Endothelial cell of umbilical vein (primary cell): ENCODE measurements at places on chromosomes 1 and 21. TPM values are rescaled to one million over a fixed set of nuclear protein-coding genes. Genes with fewer than 3 reads are reported as not detected.

- no peak for DNase-seq
These were observed 58.2 kb downstream of the GADD45A start for GRCh38 chr1:67743072-67743725.

DNA sequence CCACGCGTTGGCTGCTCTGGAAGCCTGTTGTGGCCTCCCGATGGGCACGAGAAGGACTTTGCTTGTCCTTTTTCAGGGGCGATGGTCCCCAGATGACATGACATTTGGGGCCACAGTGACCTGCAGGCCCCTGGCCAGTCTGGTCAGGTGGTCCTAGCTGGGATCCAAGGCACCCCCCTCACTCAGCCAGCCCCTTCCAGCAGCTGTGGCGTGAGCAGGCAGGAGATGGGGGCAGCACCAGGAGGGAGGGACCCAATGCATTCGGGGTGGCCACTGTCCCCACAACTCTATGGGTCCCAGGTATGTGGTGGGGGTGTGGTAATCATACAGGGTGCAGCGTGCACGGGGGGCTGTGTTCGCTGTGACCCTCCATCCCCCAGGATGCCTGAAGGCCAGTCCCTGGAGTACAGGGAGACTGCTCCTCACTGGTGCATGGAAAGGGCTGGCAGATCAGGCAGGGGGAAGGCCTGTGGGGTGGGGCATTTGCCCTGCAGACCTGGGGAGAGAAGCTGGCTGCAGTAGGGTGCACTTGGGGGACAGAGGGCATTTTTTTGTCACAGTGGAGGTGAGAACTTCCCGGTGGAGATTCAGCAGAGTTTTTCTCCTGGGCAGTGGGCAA lies 31.7 kb downstream of the WNT3A start:
- no peak for DNase-seq

GRCh38 chr1:6090996-6091822 lies 45.5 kb downstream of the KCNAB2 start:
- DNase-seq, result no peak

DNA sequence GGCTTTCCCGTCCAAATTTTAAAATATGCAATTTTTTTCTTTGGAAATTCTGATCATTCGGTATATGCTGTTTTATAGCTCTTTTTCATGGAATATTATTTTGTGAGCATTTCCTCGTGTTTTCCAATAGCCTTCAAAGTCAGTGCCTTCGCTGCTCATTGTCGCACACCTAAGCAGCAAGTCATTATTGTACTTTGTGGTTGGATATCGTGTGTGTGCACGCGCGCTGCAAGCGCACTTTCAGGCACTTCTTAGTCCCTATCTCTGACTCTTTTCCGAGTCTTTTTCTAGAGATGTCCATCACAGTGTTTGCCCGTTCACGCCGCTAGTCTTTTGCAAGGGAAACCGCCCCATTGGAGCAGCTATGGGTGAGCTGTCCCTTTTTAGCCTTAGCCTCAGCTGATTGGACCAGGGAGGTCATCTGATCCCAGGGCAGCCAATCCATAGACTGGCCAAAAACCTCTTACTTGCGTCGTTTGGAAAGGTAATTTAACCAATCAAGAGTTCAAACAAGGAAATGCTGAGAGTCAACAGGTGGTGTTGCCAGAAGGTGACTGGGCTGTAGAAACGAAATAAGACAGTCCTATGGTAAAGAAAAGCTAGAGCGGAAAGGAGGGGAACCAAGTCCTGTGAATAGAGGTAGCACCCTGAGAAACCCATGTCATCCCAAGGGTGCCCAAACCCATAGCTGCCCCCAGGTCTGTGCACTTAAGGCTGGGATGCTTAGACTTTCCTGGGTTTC lies 710 bp upstream of the HYI start:
- DNase-seq, result peak; percentile 86

GRCh38 chr1:169970114-169970513 lies 76.4 kb upstream of the SCYL3 start:
- no peak for DNase-seq

The ZNF683 gene
- not detected in 2 replicates for polyA plus RNA-seq

GRCh38 chr1:155272466-155273342 lies 600 bp downstream of the CLK2 start:
- peak; percentile 57 for DNase-seq
